ENCODE measurements at places on chromosomes 4 and X. TPM values are rescaled to one million over a fixed set of nuclear protein-coding genes. Genes with fewer than 3 reads are reported as not detected.
A peak's percentile ranks its signal among the peaks of the same experiment; 100 is the strongest.

DNA sequence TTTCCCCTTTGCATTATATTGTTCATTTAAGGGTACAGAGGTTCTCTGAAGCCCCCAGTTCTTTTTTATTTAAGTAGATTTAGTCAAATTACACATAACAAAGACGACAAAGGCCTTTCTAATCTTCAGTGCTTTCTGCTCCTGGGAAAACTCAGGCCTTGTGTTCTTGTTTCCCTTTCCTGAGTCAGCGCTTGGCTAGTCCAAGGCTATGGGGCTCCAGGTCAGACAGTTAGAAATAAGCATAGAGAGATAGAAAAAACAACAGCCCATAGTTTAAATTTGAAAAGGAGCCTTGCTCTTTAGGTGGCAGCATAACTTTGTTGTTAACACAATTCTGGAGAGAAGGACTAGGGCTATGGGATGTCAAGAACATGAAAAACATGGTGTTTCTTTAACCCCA, 97.3 kb downstream of the PPP1R2C start:
- no peak for DNase-seq

DNA sequence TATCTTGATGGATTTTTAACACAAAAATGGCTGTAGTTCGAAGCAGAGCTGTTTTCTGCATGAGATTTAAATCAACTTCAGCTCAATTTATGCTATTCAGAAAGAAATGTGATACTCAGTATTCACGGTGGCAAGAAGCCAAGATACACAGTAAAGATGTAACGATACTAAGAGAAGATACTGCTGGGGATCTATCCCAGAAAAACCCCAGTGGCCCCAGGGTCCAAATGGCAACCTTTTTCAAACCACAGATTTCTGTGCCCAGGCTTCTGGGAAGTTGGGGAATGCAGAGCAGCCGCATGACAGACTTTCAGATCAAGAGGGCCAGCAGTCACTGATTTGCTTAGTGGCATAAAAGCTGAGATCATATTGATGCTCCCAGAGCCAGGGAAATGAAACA, 353.9 kb downstream of the AFF2 start:
- DNase-seq: no peak

DNA sequence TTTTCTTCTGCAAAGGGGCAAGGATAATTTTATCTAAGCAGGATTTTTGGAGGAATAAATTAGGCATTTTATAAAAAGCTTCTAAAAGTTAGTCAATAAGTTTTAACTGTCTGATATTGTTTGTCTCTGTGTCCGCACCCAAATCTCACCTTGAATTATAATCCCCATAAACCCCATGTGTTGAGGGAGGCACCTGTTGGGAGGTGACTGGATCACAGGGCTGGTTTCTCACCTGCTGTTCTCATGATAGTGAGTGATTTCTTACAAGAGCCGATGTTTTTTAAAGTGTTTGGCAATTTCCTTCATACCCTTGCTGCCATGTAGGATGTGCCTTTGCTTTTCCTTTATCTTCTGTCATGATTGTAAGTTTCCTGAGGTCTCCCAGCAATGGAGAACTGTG, 481.4 kb downstream of the GBA3 start:
- no peak for DNase-seq

- no peak for DNase-seq
These were observed 8.1 kb downstream of the CRMP1 start for GRCh38 chr4:5884796-5885195.

GRCh38 chr4:139014371-139015268, 961 bp upstream of the NOCT start:
- DNase-seq: no peak

DNA sequence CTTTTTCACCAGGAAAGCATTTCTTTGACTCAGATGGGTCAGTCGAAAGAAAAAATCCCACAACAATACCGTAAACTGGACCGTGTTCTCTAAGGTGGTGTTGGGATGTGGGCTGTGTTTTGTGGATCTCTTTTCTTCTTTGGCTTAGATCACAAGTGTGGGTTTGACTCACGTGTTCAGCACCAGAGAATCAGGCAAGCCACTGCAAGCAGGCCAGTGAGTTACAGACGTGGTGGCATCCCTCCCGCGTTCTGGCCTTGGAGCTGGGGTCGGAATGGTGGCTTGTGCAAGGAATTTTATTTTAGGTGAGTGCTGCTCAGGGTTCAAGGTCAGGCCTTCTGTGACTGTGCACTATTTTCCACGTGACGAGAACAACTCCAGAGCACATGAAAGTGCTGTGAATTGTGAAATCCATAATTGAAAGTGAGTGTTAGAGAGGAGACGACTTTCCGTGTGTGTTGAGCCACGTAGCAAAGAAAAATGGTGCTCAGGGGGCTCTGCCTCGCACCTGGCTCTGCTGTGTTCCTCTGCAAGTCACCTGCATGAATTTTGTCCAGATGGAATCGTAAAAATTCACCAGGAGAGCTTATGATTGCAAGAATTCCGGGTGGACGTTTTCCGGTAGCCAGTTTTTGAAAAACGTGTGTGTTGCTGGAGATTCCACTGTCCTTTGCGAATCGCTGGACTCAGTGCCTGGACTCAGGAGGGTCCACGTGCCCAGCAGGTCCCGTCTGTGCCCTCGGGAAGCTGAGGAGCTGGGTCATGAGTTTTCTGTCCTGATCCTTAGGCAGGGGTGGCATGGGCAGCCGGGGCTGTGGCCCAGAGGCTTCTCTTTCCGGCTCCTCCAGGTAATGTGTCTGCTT, 33.6 kb upstream of the HGFAC start:
- DNase-seq: peak; percentile 67

DNA sequence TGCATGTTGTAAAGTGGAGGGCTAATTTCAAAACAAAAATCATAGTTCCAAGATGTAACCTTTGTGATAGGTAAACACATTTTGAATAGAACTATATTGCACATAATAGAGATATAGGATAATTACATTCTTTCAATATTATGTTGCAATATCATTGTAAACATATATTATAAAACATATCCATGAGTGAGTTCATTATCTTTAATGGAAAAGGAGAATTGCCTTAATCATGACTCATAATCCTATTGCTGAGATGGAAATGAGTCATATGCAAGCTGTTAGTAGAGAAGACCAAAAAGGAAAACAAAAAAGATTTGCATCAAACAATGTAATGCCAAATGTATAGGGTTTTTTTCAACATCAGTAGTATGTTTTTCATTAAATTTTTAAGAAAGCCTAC, 73.7 kb upstream of the WDR44 start:
- no peak for DNase-seq

Gene NSUN7
- 1.7 TPM for total RNA-seq

Gene STK26
- total RNA-seq: 2.1 TPM

Data from mesenteric fat pad (tissue), 1 donor.